ENCODE measurements at places on chromosomes 3 and 15.

DNA sequence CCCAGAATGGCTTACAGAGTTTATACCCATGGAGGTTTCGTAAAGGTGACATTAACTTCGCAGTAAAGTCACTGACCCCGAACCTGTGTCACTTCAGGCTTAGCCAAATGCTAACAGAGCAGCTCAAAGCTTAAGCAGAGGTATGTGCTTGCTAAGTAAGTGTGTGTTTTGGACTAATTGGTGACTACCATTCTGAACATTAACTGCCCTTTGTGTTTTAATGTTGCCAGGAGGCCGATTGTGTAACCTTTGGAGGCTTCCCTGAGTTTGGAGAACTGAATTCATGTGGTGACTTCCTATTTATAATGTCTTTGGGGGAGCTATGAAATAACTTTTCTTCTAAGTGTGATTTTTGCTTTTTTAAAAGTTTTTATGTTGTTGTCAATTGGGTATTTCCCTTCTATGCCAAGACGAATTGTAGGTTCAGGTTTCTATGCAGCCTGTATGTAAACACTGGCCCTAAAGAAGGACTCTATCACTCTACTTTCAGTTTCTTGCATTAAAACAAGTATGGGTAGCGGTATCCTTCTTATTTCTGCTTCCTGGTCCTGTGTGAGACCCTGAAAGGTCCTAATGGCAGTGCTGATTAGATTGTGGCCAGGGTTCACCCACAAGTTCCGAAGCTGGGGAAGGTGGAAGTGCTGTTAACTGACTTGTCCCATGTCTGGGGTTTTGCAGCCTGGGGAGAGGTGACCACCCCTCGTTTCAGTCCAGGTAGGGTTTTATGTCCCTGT, 86.3 kb downstream of the IGF1R start:
- no peak for DNase-seq

GRCh38 chr3:14433106-14433505, 30.7 kb downstream of the SLC6A6 start:
- DNase-seq, result no peak

- no peak for DNase-seq
Observed at GRCh38 chr3:60444898-60445437, 806.3 kb downstream of the FHIT start.

DNA sequence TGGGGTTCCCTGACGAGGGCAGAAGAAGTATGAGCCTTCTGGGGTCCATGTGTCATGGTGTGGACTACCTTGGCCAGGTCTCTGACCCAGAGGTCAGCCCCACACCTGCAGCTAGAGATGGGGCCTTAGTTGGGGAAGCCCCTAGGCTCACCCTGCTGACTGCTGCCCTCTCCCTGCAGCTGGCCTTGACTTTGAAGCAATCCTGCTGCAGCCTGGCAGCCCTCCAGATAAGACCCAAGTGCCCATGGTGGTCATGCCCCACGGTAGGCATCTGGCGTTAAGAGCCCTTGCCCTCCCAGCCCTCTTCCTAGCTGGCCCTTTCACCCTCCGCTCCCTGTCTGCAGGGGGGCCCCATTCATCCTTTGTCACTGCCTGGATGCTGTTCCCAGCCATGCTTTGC, 7.4 kb downstream of the APEH start:
- DNase-seq, result no peak

- DNase-seq, result no peak
Observed at GRCh38 chr3:102450976-102451375, 16.2 kb downstream of the ZPLD1 start.

GRCh38 chr3:24476871-24477656, 17.6 kb downstream of the THRB start:
- DNase-seq, result no peak
